ENCODE measurements at places on chromosomes 1 and 21. TPM values are rescaled to one million over a fixed set of nuclear protein-coding genes. Genes with fewer than 3 reads are reported as not detected.

Gene NTMT2
- not detected for total RNA-seq

Gene STMN1
- 39.5 TPM for total RNA-seq

Gene FCMR
- 0.32 TPM for total RNA-seq

Gene ELK4
- total RNA-seq, result 29.4 TPM

Gene LORICRIN
- total RNA-seq, result not detected

Gene TTC22
- not detected for total RNA-seq

Gene ADAMTS4
- total RNA-seq, result 15.5 TPM

Gene COL11A1
- 264 TPM for total RNA-seq

Gene ZZZ3
- total RNA-seq, result 109 TPM

Gene PROK1
- 0.12 TPM for total RNA-seq

Gene DEPDC1
- total RNA-seq, result 1.5 TPM

Gene KCNH1
- 6.3 TPM for total RNA-seq

Gene ERICH3
- total RNA-seq, result not detected

Gene DENND1B
- total RNA-seq, result 31.3 TPM

Gene CCDC185
- total RNA-seq, result not detected

Gene SLC37A1
- total RNA-seq, result 0.65 TPM
